ENCODE measurements at places on chromosomes 7 and 10.

GRCh38 chr10:95451568-95452524 lies 109.3 kb downstream of the SORBS1 start:
- no peak for DNase-seq

GRCh38 chr7:1054861-1055450 lies 10.6 kb downstream of the GPR146 start:
- no peak for DNase-seq

GRCh38 chr7:93804726-93805125 lies 85.8 kb downstream of the TFPI2 start:
- DNase-seq, result no peak

DNA sequence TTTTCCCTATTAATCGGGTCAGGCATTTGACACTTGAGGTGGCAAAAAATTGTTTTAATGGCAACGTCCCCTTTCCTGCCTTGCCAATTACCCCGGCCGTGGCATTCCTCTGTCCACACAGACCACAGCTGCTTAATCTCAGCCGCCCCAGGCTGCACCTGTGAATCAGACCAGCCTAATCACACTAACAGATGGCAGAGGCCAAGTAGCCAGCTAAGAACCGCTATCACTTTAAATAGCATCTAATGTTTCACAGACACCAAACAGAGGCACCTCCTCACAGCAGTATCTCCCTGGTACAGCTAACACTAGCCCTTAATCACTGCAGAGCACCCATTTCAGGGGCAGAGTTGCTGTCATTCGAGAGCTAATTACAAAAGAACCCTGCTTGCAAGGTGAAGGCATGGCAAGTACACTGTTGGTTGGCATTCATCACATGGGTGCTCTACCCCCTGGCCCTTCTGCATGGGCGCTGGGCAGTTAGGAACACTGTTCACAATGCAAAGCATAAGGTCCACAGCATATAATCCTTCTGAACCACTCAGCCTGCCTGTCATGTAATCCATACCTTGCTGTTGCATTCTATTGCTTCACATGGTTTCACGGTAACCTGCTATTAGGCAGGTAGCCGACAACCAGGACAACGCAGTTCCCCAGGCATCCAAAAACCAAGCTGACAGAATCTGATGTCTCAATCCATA lies 38.8 kb downstream of the FGFR2 start:
- DNase-seq, result no peak

GRCh38 chr7:139860090-139860775 lies 31.2 kb downstream of the TBXAS1 start:
- peak; percentile 31 for DNase-seq

DNA sequence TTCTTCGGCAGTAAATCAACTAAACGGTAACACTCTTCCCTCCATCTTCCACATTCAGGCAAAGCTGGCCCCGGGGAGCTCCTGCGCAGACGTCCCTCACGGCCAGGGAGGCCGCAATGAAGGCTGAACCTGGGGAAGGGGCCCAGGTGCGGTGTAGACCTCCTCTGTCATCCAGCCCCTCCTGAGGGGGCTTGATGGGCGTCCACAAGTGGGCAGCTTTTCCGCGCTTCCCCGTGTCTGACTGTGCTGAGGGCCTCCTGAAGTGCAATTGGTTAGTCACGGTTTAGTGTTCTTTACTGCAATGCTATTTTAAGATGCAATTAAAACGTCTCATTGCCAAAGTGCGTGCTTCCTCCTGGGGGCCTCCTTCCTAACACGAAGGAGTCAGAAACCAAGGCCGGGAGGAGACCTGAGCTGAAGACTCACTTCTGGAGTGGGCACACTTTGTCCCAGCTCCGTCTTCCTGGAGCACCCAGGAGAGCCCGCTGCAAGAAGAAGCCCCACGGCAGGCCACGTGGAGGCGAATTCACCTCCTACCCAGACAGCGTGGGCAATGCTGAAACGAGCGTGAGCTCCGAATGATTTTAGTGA lies 173.3 kb downstream of the ELFN1 start:
- DNase-seq, result no peak

DNA sequence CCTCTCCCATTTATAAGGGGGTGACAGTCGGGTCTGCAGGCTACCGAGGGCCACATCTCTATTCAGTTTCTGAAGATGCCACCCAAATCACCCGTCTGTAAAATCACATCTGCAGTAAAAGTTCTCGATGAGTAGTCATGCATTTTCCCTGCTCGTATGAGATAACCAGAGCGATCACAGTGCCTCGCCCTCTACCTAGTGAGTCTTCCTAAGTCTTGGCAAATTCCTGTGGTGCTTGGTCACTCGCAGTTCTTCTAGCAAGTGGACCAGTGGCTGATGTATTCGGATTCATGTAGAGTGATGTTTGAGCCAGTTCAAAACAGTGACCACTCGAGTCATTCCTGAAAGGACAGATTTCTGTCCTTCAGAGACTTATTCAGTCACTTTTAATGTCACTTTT lies 44.9 kb downstream of the INSYN2A start:
- DNase-seq, result no peak

- no peak for DNase-seq
Measured at GRCh38 chr7:104604706-104605105, 276.3 kb downstream of the LHFPL3 start.

DNA sequence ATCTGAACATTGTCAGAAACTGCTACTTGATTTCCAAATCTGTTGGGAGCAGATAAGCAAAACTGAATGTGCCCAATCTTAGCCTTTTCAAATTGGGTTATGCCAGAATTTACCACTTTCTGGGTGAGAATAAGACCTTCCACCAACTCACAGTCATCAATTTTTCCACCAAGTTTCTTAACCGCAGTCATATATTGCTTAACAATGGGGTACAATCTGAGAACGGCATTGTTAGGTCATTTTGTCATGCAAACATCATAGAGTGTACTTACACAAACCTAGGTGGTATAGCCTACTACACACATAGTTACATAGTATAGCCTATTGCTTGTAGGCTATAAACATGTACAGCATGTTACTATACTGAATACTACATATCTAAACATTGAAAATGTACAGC lies 16.0 kb downstream of the MRPS33 start:
- DNase-seq, result no peak

- peak; percentile 24 for DNase-seq
Measured at GRCh38 chr7:34133983-34134782, 228.8 kb downstream of the BMPER start.

- DNase-seq, result no peak
Measured at GRCh38 chr10:77844713-77845445, 81.7 kb downstream of the DLG5 start.

DNA sequence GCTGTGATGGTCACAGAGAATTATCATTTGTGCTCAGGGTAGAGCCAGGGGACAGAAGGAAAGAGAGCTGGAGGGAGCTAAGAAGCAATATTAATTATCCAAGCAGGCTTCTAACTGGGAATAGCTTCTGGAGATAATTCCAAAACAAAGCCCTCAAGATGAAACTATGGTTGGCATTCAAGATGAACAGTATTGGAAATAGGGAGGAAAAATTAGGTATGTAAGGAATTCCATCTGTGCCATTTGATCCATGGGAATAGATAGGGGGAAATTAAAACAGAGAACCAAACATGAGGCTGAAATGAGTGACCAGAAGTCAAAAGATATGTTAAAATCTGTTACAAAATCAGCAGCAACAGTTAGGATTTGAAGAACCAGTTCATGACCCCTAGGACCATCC lies 75.3 kb downstream of the NDUFB2 start:
- no peak for DNase-seq

GRCh38 chr10:124332426-124332825 lies 86.3 kb downstream of the OAT start:
- DNase-seq, result no peak

- DNase-seq, result no peak
Measured at GRCh38 chr7:158345731-158346130, 241.9 kb downstream of the PTPRN2 start.

DNA sequence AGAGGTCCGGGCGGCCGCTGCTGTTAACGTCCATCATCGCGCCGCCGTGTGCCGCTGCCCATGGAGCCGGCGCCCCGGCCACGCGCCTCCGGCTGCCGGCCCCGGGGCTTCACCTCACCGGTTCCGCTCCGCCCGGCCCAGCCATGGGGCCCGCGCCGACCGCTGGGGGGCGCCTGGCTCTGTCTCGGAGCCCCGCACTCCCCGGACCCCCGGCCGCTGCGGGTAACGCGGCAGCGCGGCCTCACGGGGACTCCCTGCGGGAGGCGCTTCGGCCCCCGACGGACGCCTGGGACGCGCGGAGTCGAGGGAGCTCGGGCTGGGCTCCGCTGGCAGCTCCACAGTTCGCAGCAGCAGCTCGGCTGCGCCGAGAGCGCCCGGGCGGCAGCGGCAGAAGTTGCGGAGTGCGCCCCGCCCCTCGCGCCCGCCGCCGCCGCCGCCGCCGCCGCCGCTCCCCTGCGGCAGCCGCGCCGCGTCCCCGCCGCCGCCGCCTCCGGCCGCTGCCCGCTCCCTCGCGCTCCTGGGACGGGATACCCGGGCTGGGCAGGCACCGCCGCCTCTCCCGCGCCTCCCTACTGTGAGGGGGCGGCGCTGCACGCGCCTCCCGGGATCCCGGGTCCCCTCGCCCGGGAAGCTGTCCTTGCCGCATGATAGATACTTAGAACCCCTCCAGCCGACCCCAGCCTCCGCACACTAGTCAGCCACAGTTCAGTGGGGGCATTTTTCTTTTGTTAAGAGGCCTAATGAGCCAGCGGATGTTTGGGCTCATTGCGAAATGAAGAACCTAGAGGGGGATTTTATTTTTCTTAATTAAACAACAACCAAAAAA lies at the start of gene HTR7:
TSS of gene HTR7 (minus strand) at position 405 of the 826 bp plus-strand sequence. CDS start at position 37, 368 bp downstream.
- peak; percentile 78 for DNase-seq

GRCh38 chr10:22997096-22997495 lies 69.2 kb downstream of the ARMC3 start:
- no peak for DNase-seq

All from GM10248 (cell line).